ENCODE measurements at places on chromosomes 12 and 14.

DNA sequence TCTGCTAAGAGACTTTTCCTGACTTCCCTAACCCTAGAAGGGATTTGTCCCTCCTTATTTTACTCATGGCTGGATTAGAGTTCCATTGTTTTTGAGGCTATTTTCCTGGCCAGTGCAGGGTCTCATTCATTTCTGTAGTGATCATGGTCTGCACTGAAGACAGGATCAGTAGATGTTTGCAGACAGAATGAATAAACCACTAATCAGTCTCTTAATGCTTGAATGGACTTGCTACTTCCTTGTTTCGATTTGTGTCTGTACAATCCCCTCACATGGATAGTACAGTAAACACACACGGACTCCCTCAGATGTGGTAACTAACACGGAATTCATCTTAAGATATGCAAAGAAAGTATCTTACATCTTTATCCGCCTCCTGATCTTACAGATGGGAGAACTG is 102.6 kb upstream of the PRB2 start:
- no peak for DNase-seq

- DNase-seq, result peak; percentile 82
Measured at GRCh38 chr12:57240066-57240921, 10.7 kb downstream of the STAC3 start.

DNA sequence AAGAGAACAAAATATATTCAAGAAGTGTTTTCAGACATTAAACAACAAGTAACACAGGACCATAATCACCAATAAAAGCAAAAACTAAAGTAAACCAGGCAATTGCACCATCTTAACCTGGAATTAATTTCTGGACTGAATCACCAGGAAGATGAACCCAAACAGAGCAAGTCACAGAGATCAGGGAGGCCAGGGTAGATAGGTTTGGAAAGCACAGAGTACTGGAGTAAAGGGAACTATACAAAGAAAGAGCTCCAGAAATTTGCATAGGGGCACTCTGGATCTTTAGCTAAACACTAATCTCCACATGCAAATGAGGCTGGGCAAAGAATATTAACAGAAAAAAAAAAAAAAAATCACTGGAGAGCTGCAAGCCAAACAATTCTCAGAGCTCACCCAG is 84.7 kb downstream of the NUAK1 start:
- DNase-seq, result no peak

- DNase-seq, result no peak
Measured at GRCh38 chr12:107670999-107671643, 14.5 kb upstream of the PWP1 start.

GRCh38 chr12:19423166-19423930 is 15.9 kb upstream of the AEBP2 start:
- no peak for DNase-seq

DNA sequence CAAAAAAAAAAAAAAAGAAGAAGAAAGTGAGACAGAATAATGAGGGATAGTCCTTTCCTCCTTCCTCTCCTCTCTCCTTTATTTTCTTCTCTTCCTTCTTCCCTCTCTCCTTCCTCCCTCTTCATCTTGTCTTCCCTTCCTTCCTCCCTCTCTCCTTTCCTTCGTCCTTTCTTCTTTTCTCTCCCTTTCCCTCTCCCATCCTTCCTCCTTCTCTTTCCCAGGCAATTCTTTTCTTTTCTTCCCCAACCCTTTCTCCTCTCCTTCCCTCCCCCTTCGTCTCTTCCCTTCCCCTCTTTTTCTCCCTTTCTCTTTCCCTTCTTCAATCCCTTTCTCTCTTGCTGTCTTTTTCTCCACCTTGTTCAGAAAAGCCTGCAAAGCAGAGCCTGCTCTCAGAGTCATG is 3.6 kb upstream of the CHST11 start:
- no peak for DNase-seq

Data from COR-L47 (cell line).